Activated CD4-positive, alpha-beta T cell treated with anti-CD3 and anti-CD28 coated beads for 4 hours (primary cell): ENCODE measurements at places on chromosomes 12 and 14.

DNA sequence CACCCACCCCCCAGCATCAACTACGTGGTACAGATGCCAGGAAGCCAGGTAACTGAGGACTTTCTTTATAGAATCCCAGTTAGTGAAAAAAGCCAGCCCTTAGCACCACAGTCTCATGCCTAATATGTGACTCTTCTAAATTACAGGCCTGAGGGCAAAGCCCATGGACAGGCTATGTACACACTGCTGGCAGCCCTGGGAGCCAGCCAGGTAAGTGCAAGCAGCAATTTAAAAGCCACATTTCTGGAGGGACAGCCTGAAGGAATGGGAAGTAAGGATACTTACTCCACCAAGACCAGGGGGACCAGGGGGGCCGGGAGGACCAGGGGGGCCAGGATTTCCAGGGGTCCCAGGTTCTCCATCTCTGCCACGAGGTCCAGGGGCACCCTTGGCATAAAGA lies 7.0 kb downstream of the COL2A1 start:
- no peak for DNase-seq

DNA sequence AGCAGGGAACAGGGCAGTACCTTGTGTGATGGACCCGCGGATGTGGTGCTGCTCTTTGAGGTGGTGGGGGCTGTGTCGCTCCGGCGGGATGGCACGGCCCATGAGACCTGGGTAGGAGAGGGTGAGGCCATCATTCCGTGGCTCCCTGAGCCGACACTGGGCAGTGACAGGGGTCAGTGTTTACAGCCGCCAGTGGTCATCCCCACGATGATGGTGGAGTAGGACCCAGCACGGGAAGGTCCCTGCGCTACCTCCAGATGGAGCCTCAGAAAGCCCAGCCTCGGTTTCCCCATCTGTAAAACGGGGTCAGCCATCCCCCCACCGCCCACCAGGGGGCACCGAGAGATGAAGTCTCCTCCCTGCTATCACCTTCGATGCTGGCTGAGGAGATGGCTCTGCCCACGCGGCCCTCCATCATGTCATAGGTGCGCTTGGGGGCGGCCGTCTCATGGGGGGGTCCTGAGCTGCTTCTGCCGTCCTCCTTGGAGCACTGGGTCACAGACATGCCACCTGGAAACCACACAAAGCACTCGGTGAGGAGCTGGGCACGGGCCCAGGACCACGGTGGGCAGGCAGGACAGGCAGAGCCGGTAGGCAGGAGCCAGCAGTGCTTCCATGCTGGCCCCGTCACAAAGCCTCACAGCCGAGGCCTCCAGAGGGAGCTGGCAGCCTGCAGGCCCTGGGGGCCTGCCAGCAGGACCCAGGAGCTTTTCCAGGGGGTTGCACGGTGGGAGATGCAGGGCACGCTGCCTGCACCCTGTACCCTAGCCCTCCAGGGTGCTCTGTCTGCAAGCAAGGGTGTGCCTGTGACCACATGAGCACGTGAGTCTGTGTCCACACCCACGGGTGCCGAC lies 53.1 kb downstream of the RFLNA start:
- DNase-seq: peak; percentile 42

- DNase-seq: peak; percentile 51
Measured at GRCh38 chr12:47276621-47277309, 197.0 kb upstream of the AMIGO2 start.

DNA sequence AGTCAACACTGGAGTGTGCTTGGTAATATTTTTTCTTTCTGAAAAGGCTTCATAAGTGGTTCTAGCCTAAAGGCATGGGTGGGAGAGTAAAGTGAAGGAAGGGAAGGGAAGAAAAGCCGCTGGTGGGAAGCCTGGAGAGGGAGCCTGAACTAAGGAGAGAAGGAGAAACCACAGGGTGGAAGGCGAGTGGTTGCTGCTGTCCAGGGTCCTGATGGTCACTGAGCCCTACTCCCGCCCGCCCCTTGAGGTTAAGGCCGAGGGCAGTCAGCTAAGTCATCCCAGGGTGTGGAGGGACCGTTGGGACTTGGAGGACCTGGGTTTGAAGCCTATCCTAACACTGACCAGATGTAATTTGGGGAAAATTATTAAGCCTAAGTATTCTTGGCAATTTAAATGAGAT lies 189.1 kb downstream of the PIWIL1 start:
- DNase-seq: no peak

- peak; percentile 5 for DNase-seq
Measured at GRCh38 chr12:64826234-64826633, 1.8 kb downstream of the TBC1D30 start.

DNA sequence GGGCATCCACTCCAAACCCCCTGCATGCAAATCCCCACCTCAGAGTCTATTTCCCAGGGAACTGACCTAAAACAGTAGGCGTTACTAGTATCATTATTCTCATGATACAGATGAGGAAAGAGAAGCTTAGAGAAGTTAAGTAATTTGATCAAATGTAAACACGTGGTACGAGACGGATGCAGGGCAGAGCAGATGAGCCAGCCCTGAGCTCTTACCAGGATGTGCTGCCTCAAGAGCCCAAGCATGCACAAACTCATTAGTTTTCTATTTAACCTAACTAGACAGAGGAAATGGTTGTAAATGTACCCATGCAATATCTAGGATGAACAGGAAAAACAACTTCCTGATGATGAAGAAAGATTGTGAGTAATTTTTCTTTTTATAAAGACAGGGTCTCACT lies 173.3 kb upstream of the RASSF8 start:
- no peak for DNase-seq

DNA sequence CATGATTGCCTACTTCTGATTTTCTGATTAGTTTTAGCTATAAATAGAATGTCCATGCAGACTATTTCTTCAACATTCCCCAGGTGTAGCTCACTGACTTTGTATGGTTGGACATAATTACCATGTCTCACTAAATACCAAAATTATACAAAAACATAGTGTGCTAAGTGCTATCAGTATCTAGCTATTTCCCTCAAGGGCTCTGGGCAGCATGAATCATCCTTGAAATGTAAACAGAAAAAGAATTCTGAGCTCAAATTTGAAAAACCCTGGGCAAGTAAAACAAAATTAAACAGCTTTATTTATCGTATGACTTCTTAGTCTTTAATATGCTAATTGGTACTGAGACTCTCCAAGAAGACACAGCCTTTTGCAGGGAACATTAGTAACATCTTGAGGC lies 82.9 kb downstream of the SPATA7 start:
- DNase-seq: no peak
